Activated T-cell treated with anti-CD3 and anti-CD28 coated beads, Interleukin-2, amount 50 U/mL, for 72 hours (primary cell): ENCODE measurements at places on chromosomes 3 and 15. TPM values are rescaled to one million over a fixed set of nuclear protein-coding genes. Genes with fewer than 3 reads are reported as not detected.

Gene TM4SF4
- not detected for total RNA-seq

Gene DPPA2
- not detected for total RNA-seq

Gene TNFAIP8L3
- 0.14 TPM for total RNA-seq

Gene NANOGP8
- total RNA-seq = not detected

DNA sequence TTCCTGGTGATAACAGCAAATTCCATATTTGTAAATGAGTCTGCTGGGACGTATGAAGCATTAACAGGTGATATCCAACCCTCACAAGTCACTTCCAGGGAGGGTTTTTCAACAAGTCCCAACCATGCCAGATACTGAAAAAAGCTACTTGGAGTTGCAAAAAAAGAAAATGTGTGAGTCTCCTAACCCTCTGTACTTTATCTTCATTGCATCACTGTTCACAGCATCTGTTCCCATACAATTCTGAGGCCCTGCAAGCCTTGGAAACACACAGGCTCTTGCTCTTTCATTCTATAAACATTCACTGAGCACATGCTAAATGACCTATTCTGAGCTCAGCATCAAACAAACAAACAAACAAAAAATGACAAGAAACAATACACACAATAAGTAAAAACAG, 120.8 kb downstream of the RFTN1 start:
- H3K4me3 ChIP-seq = no peak overlapping the region
- peaks cover 17% of the 10 kb centered on the region for H3K4me1 ChIP-seq
- H3K27ac ChIP-seq = no peak overlapping the region

DNA sequence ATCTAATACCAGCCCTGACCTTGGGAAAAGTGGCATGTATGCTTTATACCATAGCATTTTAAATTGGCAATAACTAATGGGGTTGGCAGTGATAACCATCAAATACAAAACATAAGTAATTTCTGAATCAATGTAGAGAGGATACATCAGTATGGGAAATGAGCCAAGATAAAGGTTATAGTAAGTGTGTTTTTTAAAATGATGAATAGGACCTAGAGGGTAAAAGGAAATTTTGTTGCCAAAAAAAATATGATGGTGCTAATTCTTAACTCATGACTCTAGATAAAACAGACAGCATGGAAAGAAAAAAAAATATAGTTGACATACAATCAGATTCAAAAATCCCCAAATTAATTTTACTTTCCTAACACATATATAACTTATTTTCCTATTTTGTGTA, 75.4 kb upstream of the ROBO1 start:
- no peak for DNase-seq
- H3K36me3 ChIP-seq = peaks cover 3% of the 10 kb centered on the region
- no peak overlapping the region for H3K4me3 ChIP-seq
- no peaks in the 10 kb centered on the region for H3K27me3 ChIP-seq

- no peak for DNase-seq
- H3K27me3 ChIP-seq = peaks cover 37% of the 10 kb centered on the region
- peaks cover 16% of the 10 kb centered on the region for H3K4me1 ChIP-seq
- H3K36me3 ChIP-seq = no peaks in the 10 kb centered on the region
- no peak overlapping the region for H3K4me3 ChIP-seq
- no peak overlapping the region for H3K27ac ChIP-seq
Measured at GRCh38 chr3:139534992-139535879, 4.3 kb downstream of the RBP1 start.

GRCh38 chr3:79427081-79427480, 340.7 kb downstream of the ROBO1 start:
- H3K27ac ChIP-seq = no peak overlapping the region
- no peak for DNase-seq
- no peak overlapping the region for H3K4me3 ChIP-seq
- H3K36me3 ChIP-seq = no peaks in the 10 kb centered on the region
- H3K4me1 ChIP-seq = no peaks in the 10 kb centered on the region
- no peaks in the 10 kb centered on the region for H3K27me3 ChIP-seq

- no peaks in the 10 kb centered on the region for H3K36me3 ChIP-seq
- H3K4me3 ChIP-seq = peak overlapping the region; percentile 26
- H3K4me1 ChIP-seq = peaks cover 49% of the 10 kb centered on the region
- peaks cover 7% of the 10 kb centered on the region for H3K27me3 ChIP-seq
- DNase-seq = no peak
Measured at GRCh38 chr15:90685591-90686434, 31.3 kb upstream of the BLM start.

DNA sequence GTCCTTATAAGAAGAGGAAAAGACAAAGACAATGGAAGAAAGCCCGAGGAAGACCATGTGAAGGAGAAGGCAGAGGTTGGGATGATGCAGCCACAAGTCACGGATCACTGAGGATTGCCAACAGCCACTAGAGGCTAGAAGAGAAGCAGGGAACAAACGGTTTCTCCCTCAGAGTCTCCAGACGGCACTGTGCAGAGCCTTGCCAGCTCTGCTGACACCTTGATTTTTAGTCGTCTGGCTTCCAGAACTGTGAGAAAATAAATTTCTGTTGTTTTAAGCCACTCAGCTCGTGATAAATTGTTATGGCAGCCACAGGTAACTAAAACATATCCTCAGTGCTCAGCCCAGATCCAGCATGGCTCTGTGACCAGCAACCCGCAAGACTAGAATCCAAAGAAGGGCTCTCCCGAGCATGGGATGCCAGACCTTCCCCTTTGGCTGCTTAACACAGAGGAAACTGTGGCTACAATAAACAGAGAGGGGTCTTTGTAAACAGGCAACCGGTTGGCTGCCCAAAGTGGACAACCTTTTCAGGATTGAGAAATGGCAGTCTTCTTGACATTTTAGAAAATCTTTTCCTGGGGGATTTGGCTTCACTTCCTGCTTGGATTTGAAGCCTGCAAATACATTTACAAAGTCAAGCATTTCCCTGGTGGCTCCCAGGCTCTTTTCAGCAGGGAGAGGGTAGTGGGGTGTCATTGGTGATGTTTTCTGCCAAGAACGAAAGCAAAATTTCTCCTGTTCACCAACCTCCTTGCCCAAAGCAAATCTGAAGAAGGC, 88.7 kb upstream of the ADPGK start:
- peaks cover 36% of the 10 kb centered on the region for H3K27me3 ChIP-seq
- no peaks in the 10 kb centered on the region for H3K4me1 ChIP-seq
- H3K36me3 ChIP-seq = no peaks in the 10 kb centered on the region
- no peak for DNase-seq
- no peak overlapping the region for H3K27ac ChIP-seq

GRCh38 chr3:42732829-42733459, 30.3 kb upstream of the HHATL start:
- H3K4me3 ChIP-seq = no peak overlapping the region
- no peaks in the 10 kb centered on the region for H3K36me3 ChIP-seq
- DNase-seq = no peak
- no peak overlapping the region for H3K27ac ChIP-seq

DNA sequence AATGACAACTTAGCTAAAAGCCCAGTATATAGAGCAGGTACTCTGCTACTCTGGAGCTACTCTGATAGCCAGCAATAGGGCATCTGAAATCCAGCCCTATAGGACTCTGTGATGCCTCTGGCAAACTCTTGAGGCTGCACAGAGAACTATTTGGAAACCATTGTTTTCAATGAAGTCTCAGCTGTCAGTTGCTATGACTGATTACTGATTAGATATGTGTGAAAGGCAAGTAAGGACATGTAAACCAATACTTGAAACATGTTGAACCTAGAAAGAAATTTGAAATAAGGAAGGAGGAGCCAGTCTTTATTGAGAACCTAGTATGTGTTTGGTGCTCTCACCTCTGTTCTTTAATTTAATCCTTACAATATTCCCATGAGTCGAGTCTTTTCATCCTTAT, 40.2 kb upstream of the CRTC3 start:
- peaks cover 21% of the 10 kb centered on the region for H3K36me3 ChIP-seq
- no peak overlapping the region for H3K4me3 ChIP-seq
- H3K27me3 ChIP-seq = no peaks in the 10 kb centered on the region
- peaks cover 12% of the 10 kb centered on the region for H3K4me1 ChIP-seq

DNA sequence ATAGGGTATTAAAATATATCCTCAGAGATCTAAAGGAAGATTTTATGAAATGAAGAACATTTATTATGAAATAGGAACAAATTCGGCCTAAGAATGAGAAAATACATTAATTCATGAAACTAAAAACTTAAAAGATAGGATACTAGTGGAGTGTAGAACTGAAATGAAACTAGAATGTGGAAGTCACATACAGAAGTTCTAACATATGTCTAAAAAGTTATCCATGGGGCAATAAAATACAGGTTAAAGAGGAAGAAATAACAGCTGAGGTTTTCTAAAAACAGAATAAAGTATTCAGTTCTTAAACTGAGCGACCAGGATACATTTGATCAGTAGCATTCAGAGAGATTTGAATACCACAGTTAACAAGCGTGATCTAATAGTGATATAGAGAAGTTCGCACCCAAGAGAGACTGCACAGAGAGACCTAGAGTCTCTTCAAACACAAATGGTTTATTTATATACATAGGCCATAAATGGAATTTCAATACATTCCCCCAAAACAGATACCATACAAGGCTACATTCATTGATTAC, 85.9 kb downstream of the FEZF2 start:
- H3K27ac ChIP-seq = no peak overlapping the region
- no peak overlapping the region for H3K4me3 ChIP-seq
- peaks cover 9% of the 10 kb centered on the region for H3K27me3 ChIP-seq
- no peaks in the 10 kb centered on the region for H3K36me3 ChIP-seq

GRCh38 chr3:107633327-107634098, 110.8 kb downstream of the BBX start:
- no peaks in the 10 kb centered on the region for H3K36me3 ChIP-seq
- H3K27me3 ChIP-seq = no peaks in the 10 kb centered on the region
- no peak overlapping the region for H3K4me3 ChIP-seq
- no peak overlapping the region for H3K27ac ChIP-seq
- DNase-seq = no peak
- H3K4me1 ChIP-seq = peaks cover 31% of the 10 kb centered on the region

DNA sequence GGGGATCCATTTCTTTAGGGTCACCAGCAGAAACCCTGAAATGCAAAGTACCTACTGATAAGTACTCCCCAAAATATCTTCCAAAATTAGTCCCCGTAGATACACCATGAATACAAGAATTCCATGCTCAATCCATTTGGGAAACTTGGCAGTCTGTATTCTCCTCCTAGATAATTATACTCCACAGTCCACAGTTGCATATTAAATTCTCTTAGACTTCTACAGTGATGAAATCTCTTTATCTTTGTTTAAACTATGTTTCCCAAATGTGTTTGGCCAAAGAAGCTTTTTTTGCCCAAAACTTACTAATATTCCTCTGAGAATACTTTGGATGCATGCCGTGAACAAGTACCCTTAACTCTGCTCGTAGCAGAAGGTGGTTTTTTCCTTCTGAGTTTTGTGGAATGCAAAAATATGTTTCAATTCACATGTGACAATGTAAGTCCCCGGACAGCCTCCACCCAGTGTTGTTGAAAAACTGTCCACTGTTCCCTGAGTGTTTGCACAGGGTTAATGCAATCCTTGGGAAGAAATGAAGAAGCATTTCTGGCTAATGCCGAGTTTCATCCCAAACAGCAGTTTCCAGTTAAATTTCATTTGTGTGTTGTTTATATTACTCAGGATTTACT, 126.7 kb downstream of the ARNT2 start:
- peaks cover 36% of the 10 kb centered on the region for H3K27me3 ChIP-seq
- no peaks in the 10 kb centered on the region for H3K36me3 ChIP-seq
- no peak overlapping the region for H3K4me3 ChIP-seq
- no peak overlapping the region for H3K27ac ChIP-seq
- H3K4me1 ChIP-seq = no peaks in the 10 kb centered on the region
- DNase-seq = no peak

- H3K36me3 ChIP-seq = peaks cover 3% of the 10 kb centered on the region
- no peak for DNase-seq
- H3K4me1 ChIP-seq = no peaks in the 10 kb centered on the region
- H3K4me3 ChIP-seq = no peak overlapping the region
- no peaks in the 10 kb centered on the region for H3K27me3 ChIP-seq
Measured at GRCh38 chr3:7397097-7397496, 536.2 kb downstream of the GRM7 start.
